ENCODE measurements at places on chromosomes 6 and 20. TPM values are rescaled to one million over a fixed set of nuclear protein-coding genes. Genes with fewer than 3 reads are reported as not detected.
A peak's percentile ranks its signal among the peaks of the same experiment; 100 is the strongest.

- peaks cover 16% of the 10 kb centered on the region for H3K4me1 ChIP-seq
- no peak overlapping the region for H3K27ac ChIP-seq
- DNase-seq: no peak
- no peaks in the 10 kb centered on the region for H3K27me3 ChIP-seq
- H3K36me3 ChIP-seq: peaks cover 11% of the 10 kb centered on the region
These were observed 3.1 kb downstream of the TRMT6 start for GRCh38 chr20:5947276-5947675.

- H3K4me1 ChIP-seq: no peaks in the 10 kb centered on the region
- H3K27ac ChIP-seq: no peak overlapping the region
- no peaks in the 10 kb centered on the region for H3K36me3 ChIP-seq
These were observed 119.3 kb downstream of the RNASET2 start for GRCh38 chr6:166836785-166837718.

GRCh38 chr6:125791151-125791819 is 525 bp downstream of the NCOA7 start:
- no peaks in the 10 kb centered on the region for H3K27me3 ChIP-seq
- H3K4me3 ChIP-seq: peak overlapping the region; percentile 85
- no peaks in the 10 kb centered on the region for H3K36me3 ChIP-seq
- no peak for DNase-seq

DNA sequence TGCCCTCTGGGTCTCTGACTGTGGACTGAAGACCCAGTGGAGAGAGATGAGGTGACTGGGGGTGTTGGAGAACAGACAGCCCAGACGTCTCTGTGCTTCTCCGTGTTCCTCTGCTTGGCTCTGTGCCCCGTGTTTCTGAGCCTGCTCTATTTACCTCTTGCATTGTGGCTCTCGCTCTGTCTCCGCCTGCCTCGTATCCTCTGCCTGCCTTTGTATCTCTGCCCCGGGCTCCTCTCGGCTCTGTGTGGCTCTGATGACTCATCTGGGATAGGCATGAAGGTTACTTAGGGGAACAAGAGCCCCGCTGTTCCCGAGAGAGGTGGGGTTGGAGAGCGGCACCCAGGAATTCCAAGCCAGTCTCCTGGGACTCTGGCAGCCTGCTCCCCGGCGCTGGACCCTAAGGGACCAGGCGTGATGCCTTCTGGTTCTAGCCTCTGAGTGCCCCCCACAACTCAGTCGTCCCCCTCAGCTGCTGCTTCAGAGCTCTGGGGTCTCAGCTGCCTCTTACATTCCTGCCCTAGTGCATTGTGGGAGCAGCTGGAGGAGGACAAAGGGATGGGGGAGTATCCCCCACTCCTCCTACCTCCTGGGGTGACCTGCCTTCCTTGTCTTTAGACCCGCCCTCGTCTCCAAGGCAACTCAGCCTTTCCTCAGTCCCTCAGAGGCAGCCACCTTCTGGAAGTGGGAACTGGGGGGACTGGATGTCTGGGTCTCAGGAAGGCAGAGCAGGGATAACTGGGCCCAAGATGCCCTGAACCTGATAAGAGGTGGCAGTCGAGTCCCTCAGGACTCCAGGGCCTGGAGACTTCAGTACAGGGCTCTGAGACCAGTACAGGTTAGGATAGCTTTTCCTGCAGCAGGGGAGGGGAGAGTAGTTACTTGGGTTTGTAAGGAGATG is 1.9 kb downstream of the DDR1 start:
- no peak overlapping the region for H3K27ac ChIP-seq
- H3K36me3 ChIP-seq: peaks cover 15% of the 10 kb centered on the region
- DNase-seq: no peak
- H3K27me3 ChIP-seq: peaks cover 11% of the 10 kb centered on the region
- H3K4me1 ChIP-seq: peaks cover 38% of the 10 kb centered on the region

DNA sequence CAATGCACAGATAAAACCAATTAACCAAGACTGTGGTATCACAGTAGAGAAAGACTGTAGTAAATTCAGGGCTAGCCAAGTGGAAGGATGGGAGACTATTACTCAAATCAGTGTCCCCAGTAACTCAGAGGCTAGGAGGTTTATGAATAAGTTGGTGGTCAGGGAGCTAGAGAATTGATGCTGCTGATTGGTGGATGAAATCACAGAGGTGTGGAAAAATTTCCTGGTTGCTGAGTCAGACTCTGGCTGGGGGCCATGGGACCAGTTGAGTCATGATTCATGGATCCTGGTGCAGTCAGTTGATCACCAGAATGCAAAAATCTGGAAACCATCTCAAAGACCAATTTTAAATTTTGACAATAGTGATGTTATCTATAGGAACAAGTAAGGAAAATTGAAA is 555.9 kb downstream of the C6orf118 start:
- H3K27ac ChIP-seq: no peak overlapping the region
- DNase-seq: no peak
- H3K27me3 ChIP-seq: no peaks in the 10 kb centered on the region
- H3K4me1 ChIP-seq: no peaks in the 10 kb centered on the region
- H3K36me3 ChIP-seq: no peaks in the 10 kb centered on the region

GRCh38 chr6:24205020-24205492 is 79.0 kb downstream of the NRSN1 start:
- no peak overlapping the region for H3K4me3 ChIP-seq
- H3K27ac ChIP-seq: no peak overlapping the region
- no peak for DNase-seq
- no peaks in the 10 kb centered on the region for H3K27me3 ChIP-seq

DNA sequence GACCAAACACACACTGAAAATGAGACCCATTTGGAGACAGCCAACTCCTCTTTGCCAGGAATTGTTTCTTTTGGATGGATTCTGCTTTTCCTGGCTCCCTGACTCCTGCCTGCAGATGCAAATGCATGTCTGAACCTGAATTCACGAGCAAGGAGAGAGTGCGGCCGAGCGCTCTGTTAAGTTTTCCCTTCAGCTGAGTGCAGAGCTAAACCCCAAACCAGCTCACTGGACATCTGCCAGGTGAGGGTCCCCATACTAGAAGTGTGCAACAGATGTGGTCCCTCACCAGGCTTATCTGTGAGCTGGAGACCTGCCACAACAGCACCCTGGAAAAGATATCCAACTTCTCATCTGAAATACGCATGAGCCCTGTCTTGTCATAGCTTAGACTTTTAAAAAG is 59.0 kb downstream of the CD164 start:
- H3K36me3 ChIP-seq: no peaks in the 10 kb centered on the region
- no peak overlapping the region for H3K27ac ChIP-seq
- H3K4me3 ChIP-seq: no peak overlapping the region
- H3K4me1 ChIP-seq: peaks cover 6% of the 10 kb centered on the region

DNA sequence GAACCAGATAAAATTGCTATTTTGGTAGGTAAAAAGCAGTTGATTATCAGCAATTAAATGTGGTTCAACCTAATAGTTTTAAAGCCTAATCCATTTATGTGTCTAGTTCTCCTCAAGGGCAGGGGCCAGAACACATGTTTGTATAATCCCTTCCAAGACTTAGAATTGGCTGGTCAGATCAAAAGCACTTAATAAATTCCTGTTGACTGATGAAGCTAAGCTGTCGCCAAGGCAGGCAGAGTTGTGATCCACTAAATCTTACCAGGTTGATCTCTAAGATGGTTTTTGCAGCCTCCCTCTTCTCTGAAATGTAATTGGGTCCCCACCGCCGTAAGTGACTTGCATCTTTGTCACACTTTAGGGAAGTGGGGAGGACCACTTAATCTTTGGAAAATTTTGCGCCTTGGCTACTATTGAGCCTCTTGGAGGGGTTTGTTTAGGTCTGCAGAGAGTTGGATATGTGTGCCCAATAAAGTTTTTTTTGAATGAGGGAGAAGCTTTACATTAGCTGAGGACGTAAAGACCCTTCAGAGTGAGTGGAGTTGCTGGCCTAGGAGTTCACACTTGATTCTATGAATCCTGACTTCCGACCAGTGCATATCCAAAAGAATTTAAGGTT is 65.9 kb downstream of the PHF20 start:
- no peak overlapping the region for H3K4me3 ChIP-seq
- no peaks in the 10 kb centered on the region for H3K36me3 ChIP-seq
- no peak overlapping the region for H3K27ac ChIP-seq
- no peaks in the 10 kb centered on the region for H3K27me3 ChIP-seq
- DNase-seq: no peak

- H3K4me1 ChIP-seq: peaks cover 2% of the 10 kb centered on the region
- no peak overlapping the region for H3K27ac ChIP-seq
- H3K27me3 ChIP-seq: no peaks in the 10 kb centered on the region
- H3K4me3 ChIP-seq: no peak overlapping the region
These were observed 10.1 kb downstream of the ZNF318 start for GRCh38 chr6:43359381-43359780.

DNA sequence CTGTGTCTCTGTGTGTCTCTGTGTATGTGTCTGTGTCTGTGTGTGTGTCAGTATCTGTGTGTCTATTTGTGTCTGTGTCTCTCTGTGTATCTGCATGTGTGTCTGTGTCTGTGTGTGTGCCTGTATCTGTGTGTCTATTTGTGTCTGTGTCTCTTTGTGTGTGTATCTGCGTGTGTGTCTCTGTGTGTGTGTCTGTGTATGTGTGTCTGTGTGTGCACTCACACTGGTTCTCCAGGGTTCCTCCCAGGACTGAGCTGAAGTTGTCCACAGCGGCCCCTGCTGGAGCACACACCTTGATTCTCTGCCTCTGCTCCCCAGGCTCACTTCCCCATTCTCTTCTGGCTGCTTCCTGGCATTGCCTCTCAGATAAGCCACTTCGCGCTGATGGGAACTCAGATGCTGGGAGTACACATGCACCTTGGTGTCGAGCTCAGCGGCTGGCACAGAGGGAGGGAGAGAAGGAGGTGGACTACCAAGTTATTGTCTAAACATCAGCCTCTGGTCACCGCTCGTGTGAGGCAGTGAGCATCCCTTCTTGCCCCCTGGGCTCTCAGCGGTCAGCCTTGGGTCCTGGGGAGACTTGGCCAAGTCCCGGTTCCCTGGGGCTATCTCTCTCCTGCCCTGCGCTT is 104.9 kb upstream of the NXT1 start:
- H3K27ac ChIP-seq: no peak overlapping the region
- no peak overlapping the region for H3K4me3 ChIP-seq
- H3K36me3 ChIP-seq: no peaks in the 10 kb centered on the region
- H3K27me3 ChIP-seq: no peaks in the 10 kb centered on the region

DNA sequence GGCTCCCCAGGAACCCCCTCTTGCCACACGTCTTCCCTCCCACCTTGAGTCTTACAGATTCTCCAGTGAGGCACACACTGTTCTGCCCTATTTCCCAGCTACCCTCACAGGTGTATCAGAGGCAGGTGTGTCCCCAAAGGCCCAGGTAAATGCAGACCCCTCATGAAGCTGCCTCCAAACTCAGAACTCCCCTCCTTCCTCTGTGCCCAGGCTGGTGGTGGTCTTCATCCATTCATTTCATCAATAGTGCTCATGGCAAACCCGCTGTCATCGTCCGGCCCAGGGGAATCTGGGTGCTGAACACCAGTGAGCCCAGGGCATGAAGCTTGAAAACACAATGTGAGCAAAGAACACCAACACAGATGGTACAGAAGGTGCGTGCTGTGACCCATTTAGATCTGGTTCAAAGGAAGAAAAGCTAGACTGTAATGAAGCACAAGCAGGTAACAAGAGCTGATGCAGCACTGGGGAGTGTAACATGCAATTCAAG is 213.1 kb downstream of the SYNDIG1 start:
- H3K4me1 ChIP-seq: no peaks in the 10 kb centered on the region
- no peaks in the 10 kb centered on the region for H3K36me3 ChIP-seq
- H3K27me3 ChIP-seq: no peaks in the 10 kb centered on the region
- H3K27ac ChIP-seq: no peak overlapping the region
- no peak overlapping the region for H3K4me3 ChIP-seq

- no peaks in the 10 kb centered on the region for H3K36me3 ChIP-seq
- no peak overlapping the region for H3K27ac ChIP-seq
- DNase-seq: no peak
- no peaks in the 10 kb centered on the region for H3K4me1 ChIP-seq
- no peaks in the 10 kb centered on the region for H3K27me3 ChIP-seq
- H3K4me3 ChIP-seq: no peak overlapping the region
These were observed 241.1 kb downstream of the FOXC1 start for GRCh38 chr6:1850840-1851157.

DNA sequence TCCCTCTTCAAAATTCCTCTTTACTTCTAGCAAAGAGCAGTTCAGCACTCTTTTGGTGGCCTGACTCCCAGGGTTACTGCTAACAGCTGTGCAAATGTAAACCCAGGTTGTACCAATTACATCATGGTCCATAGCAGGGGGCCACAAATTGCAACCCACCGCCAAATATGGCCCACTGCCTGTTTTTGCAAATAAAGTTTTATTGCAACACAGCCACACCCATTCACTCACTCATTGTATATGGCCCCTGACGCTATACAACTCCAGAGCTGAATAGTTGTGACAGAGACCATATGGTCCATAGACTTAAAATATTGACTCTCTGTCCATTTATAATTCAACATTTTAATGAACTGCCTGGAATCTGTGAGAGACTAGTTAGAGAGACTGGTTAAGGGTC is 233.4 kb downstream of the NFATC2 start:
- H3K36me3 ChIP-seq: no peaks in the 10 kb centered on the region
- H3K4me3 ChIP-seq: no peak overlapping the region
- peaks cover 19% of the 10 kb centered on the region for H3K27me3 ChIP-seq
- DNase-seq: no peak
- peaks cover 6% of the 10 kb centered on the region for H3K4me1 ChIP-seq
- H3K27ac ChIP-seq: no peak overlapping the region

DNA sequence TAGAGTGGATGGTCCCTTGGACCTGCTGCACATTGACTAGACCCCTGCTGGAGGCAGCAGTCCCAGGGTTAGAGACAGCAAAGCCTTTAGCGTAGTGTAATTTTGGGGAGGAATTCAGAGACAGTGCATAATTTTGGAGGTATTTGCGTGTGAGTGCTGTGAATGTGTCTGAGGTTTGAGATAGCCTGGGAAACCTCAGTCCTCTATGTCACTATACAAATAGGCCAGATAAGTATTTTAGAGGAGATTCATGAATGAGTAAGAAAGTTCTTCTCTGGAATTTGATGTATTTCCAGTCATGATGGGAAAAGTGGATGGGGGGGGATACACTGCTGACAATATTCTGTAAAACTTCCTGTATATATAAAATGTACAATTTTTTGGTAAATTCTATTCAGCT is 25.8 kb upstream of the MTRF1L start:
- H3K36me3 ChIP-seq: no peaks in the 10 kb centered on the region
- DNase-seq: no peak
- no peak overlapping the region for H3K4me3 ChIP-seq
- no peak overlapping the region for H3K27ac ChIP-seq

DNA sequence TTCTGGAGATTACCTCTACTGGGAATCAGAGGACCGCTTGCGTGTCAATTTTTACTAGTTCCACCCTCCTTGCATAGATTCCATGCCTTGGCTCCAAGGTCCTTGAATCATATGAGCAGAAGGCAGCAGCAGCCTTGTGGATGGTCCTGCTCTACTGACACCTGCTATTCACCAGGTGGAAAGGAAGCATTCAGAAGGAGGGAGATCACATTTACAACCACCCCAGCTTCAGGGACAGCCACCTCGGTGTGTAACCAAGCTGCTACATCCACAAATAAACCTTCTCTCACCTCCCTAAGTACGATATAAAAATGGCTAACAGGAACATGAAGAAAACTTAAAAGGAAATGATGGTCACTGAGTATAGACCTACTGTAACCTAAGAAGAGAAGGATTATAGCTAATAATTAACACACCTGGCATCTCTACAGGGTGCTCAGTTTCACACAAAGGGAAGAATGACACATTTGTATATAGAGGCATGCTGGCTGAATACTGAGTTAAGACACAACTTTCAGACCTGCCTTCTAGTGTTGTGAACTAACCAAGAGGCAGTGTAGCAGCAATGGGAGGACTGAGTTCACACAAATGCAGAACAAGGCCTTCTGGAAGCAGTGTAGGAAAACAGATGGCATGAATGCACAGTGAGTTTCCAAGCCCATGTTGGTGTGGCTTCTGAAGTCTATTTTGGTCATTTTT is 46.3 kb upstream of the SRPK1 start:
- no peak overlapping the region for H3K27ac ChIP-seq
- no peaks in the 10 kb centered on the region for H3K4me1 ChIP-seq

TMEM244 gene
- total RNA-seq: not detected

ANKS1A gene
- 11.3 TPM for total RNA-seq

GSTA3 gene
- total RNA-seq: not detected

CNKSR3 gene
- total RNA-seq: 0.09 TPM

GTSF1L gene
- 0.53 TPM for total RNA-seq

ZSCAN31 gene
- total RNA-seq: 1.3 TPM

FAM217A gene
- total RNA-seq: not detected

All from T-cell (primary cell).